Suppressor macrophage (primary cell): ENCODE measurements at places on chromosomes 12 and 14.

DNA sequence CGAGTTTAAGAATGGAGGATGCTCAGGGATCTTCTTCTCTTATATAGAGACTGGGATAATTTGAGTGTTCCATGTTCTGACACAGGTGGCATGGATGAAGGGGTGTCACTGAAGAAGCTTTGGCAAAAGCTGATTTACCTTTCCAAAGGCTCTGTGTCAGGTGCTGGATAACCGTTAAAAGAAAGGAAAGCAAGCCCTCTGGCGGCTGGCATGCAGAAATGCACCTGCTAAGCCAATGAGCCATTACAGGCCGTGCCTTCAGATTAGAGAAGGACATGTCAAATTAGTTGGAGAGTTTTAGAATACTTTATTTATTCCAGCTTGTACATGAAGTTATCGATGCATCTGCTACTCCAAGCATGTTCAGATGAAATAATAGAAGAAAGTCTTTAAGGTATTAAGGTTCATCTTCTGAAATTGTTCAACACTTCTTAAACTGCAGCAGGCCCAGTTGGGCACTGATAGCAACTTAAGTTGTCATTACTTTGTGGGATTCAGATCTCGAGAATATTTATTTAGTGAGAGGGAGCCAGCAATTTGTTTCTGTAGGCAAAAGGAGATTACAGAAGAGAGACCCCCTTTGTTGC is 678.2 kb downstream of the NRXN3 start:
- peak; percentile 19 for DNase-seq

DNA sequence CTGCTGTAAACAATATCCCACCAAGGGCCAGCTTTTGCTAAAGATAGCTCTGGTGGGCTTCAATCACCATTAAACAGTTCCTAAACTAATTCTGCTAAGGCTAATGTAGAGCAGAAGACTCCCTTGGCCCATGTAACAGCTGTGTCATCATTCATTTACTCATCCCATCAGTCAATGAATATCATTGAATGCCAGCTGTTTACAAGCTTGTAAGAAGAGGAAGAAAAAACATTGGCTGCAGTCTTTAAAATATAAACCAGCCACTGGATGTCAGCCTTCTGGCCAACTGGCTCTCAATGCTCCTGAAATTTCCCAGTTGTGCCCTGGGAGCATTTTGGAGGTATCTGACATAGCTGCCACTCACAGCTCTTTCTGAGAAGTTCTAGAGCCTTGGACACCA is 18.0 kb upstream of the MAP3K9 start:
- DNase-seq: peak; percentile 35

DNA sequence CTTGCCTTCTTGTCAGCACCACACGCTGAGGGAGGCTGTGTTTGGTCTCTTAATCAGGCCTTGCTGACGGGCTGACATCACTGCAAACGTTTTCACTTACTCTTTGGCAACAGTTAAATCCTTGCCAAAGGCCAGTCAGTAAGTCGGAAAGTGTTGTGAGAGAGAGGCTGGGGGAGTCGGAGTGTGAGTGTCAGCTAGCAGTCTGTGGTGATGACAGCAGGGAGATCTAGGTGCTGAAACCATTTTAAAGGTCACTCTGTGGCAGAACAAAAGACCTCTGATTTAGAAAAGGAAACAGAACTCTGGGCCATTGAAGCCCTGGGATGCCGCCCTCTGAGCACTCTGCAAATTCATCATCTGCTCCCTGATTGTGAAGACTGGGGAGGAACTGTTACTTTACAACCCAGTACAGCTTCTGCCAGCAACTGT is 143.5 kb downstream of the PAX9 start:
- no peak for DNase-seq

- DNase-seq: no peak
Observed at GRCh38 chr14:101839236-101839635, 77.7 kb downstream of the PPP2R5C start.

- no peak for DNase-seq
Observed at GRCh38 chr14:106507354-106507753, 981.0 kb downstream of the TMEM121 start.

GRCh38 chr14:38578278-38578681 is 322.4 kb upstream of the CLEC14A start:
- no peak for DNase-seq

DNA sequence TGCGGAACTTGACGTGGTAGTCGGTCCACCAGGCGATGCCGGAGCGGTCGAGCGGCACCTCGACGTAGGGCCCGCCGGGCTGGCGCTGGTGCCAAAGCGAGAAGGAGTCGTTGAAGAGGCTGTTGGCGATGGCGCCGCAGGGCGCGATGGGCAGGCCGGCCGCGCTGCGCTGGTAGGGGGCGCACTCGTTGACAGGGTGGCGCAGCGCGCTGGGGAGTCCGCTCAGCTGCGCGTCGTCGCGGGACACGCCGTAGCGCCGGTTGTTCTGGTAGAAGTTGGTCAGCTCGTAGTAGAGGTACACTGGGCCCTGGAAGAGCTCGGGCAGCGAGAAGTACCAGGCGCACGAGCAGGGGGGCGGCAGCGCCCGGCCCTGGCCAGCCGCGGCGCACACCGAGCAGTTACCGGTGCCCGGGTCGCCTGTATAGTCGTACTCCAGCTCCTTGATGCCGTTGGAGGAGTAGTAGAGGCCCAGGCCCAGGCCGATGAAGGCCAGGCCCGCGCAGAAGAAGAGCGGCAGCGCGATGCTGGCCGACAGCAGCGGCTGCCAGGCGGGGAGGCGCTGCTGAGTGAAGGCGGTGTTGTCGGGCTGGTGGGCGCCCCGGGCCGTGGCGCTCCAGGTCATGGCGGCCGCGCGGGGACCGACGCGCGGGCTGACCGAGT is 482 bp downstream of the TMEM30B start:
- DNase-seq: peak; percentile 66

DNA sequence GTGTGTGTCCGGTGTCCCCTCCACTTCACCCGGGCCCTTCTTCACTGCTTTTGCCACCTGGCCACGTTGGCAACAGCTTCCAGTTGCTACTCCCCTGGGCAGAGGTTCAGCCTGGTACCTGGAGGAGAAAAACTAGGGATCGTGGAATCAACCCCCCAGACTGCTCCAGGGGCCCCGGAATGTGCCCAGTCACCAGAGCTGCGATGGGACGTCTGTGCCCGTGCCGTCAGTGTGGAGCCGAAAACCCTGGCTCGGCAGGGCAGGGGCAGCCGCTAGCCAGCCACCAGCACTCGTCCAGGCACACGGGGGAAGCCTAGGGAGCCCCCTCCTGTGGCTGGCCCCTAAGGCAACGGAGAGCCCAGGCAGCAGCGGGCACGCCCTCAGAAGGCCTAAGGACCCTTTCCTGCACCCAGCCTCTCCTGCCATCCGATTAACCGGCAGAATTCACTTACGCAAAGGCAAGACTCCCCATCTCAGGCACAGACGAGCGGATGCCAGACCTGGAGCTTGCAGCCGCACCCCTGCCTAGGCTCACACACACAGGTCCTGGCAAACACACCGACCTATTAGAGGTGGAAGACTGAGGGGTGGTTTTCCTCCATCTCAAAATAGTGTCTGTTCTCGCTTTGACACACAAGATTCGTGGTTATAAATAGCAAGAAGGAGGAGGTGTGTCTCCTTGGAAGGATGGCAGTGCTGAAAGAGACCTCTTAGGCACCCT is 62.6 kb downstream of the FBXL14 start:
- no peak for DNase-seq

- DNase-seq: peak; percentile 30
Observed at GRCh38 chr14:105059035-105059924, 6.0 kb downstream of the GPR132 start.

DNA sequence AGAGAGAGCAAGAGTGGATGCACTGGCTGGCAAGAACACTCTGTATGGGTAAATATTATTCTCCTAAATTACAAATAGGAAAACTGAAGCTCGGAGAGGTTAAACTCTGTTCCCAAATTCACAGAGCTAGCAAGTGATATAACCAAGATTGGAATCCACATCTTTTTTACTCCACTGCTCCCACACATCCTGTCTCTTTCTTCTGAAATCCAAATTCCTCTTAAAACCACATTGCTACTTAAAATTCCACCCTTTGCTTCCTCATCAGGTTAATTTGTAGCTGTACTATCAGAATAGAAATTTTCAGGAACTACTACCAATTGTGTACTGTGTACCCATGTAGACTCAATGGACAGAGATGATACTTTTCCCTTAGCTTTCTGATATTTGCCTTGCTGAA is 74.4 kb downstream of the ARMH4 start:
- DNase-seq: no peak

- DNase-seq: peak; percentile 97
Observed at GRCh38 chr14:73463411-73463810, 5.1 kb upstream of the NUMB start.

DNA sequence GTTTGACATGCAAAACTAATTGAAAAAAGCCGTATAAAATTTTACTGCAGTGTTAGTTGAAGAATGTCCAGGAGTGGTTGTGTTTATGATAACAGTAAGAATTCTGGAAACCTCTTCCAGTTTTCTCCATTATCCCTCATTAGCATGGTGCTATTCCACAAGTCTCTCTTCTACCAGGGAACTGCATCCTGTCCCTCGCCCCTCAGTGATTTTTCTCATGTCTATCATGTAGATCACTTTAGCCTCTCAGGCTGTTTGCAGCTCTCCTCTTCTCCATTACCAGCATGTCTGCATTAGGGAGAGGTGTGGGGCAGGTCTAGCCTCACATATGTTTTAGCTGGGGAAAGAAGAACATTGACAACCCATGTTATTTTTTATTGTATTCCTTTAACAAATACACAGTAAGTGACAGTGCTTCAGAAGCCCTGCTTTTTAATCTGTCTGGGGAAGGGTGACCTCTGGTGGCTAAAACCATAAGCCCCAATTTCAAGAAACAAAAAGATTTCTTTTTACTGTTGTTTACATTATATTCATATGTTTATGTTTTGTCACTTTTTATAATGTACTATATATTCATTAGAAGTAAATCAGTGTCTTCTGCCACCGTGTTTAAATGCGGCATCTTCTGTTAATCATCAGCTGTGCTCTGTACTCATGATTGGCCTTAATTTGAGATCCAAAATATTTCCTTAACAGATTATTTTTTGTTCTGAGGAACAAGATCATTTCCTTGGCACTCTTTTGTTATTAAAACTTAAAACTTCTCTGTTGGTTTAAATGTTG is 70.7 kb downstream of the RASSF8 start:
- DNase-seq: peak; percentile 48

GRCh38 chr12:54980341-54980740 is 4.2 kb downstream of the TESPA1 start:
- no peak for DNase-seq

GRCh38 chr12:81005606-81006005 is 67.9 kb upstream of the LIN7A start:
- no peak for DNase-seq

GRCh38 chr14:102606296-102606695 is 13.8 kb downstream of the RCOR1 start:
- DNase-seq: no peak

- DNase-seq: no peak
Observed at GRCh38 chr14:69992564-69992963, 113.3 kb downstream of the SMOC1 start.

GRCh38 chr12:84329938-84330337 is 582.7 kb downstream of the SLC6A15 start:
- no peak for DNase-seq

GRCh38 chr12:19894803-19895202 is 455.5 kb downstream of the AEBP2 start:
- DNase-seq: peak; percentile 20

GRCh38 chr12:30769802-30770201 is 15.1 kb upstream of the CAPRIN2 start:
- DNase-seq: no peak

- no peak for DNase-seq
Observed at GRCh38 chr14:74409441-74409840, 16.6 kb downstream of the SYNDIG1L start.

GRCh38 chr12:43079476-43079875 is 472.5 kb downstream of the ADAMTS20 start:
- no peak for DNase-seq

DNA sequence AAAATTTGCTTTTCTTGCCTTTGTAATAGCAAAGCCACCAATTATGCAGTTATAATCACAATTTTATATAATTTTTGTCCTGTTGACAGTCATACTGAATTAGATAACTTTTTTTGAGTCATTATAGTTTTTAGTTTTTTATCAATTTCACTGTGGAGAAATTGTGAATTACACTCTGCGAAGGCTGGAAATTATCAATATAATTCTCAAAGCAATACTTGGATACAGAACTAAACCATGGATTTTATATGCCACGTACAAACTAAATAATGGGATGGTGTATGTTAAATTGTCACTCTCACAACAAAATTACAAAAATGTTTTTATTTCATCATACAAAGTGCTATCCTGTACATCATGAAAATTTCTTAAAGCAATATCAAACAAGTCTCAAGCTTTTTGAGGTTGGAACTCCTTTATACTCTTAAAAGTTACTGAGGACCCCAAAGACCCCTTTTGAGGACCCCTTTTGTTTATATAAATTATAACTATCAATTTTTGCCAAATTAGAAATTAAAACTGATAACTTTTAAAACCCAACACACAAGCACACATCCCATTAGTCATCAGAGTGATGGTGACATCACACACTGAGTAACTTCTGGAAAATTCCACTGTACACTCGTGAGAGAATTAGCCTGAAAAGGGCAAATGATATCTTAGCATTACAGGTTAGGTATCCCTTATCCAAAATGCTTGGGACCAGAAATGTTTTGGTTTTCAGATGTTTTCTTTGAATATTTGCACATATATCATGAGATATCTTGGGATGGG is 19.8 kb upstream of the AQP2 start:
- DNase-seq: peak; percentile 44

- no peak for DNase-seq
Observed at GRCh38 chr14:99342906-99343305, 70.9 kb upstream of the BCL11B start.

- peak; percentile 52 for DNase-seq
Observed at GRCh38 chr12:11814374-11814773, 164.9 kb downstream of the ETV6 start.

- no peak for DNase-seq
Observed at GRCh38 chr12:121872546-121873215, 14.0 kb upstream of the HPD start.
